ENCODE measurements at places on chromosomes 1 and 21.

- no peak for DNase-seq
Observed at GRCh38 chr1:6512908-6513280, 21.4 kb upstream of the PLEKHG5 start.

GRCh38 chr1:58901008-58901407 is 117.2 kb upstream of the JUN start:
- DNase-seq = no peak

- DNase-seq = peak; percentile 88
Observed at GRCh38 chr1:180533266-180533987, 25.3 kb upstream of the OVAAL start.

GRCh38 chr1:198326915-198327314 is 170.1 kb downstream of the NEK7 start:
- no peak for DNase-seq

- DNase-seq = no peak
Observed at GRCh38 chr1:214326406-214326805, 45.4 kb downstream of the SMYD2 start.

- DNase-seq = no peak
Observed at GRCh38 chr1:147781056-147781471, 20.7 kb upstream of the GJA5 start.

DNA sequence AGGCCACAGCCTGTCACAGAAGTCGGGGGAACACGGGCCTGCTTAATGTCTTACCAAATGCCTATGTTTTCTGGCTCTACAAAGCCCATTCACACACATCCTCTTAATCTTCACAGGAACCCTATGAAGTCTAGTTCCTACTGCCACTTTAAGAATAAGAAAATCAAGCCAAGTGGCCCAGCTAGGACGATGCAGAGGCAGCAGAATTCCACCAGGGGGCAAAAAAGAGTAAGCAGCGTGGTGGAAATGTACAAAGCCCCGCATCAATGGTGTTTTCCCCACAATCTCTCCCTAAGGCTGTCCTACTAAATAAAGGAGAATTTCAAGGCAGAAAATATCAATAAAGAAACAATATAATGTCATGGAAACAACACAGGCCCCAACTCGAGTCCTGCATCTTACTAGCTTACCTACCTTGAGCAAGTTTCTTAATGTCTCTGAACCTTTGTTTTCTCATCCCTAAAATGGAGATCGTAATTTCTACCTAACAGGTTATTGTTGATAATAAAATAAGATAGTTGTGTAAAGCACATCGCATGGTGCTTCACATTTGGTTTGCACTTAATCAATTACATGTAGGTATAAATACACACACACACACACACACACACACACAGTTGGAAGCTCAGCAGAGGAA is 21.4 kb downstream of the SEC16B start:
- DNase-seq = peak; percentile 83

DNA sequence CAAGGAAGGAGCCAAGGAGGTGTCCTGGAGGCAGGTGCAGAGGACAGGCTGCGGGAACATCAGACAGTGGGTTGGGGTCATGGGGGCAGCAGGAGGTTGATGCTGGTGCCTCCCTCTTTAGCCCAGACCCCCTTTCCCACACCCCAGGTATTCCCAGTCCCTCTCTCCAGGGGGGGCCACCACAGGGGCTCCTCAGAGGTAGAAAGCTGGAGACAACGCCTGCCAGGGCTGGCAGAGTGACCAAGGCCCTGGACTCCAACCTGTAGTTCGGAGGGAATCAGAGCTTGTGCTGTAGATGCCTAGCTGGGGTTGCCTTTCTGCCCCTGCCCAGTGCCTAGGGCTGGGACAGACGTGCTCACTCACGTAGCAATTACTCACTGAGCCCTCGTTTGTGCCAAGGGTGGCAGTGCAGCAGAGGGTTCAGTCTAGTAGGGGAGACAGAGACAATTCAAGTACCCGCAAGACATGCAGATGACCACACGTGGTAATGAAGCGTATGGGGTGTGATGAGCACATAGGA is 148.2 kb downstream of the PTPRU start:
- no peak for DNase-seq

- DNase-seq = no peak
Observed at GRCh38 chr1:97190326-97190725, 468.7 kb downstream of the PTBP2 start.

GRCh38 chr1:107318932-107319331 is 178.1 kb downstream of the NTNG1 start:
- no peak for DNase-seq

- DNase-seq = no peak
Observed at GRCh38 chr1:202691816-202692215, 18.4 kb downstream of the SYT2 start.

GRCh38 chr1:206502812-206503211 is 4.5 kb upstream of the RASSF5 start:
- DNase-seq = no peak

DNA sequence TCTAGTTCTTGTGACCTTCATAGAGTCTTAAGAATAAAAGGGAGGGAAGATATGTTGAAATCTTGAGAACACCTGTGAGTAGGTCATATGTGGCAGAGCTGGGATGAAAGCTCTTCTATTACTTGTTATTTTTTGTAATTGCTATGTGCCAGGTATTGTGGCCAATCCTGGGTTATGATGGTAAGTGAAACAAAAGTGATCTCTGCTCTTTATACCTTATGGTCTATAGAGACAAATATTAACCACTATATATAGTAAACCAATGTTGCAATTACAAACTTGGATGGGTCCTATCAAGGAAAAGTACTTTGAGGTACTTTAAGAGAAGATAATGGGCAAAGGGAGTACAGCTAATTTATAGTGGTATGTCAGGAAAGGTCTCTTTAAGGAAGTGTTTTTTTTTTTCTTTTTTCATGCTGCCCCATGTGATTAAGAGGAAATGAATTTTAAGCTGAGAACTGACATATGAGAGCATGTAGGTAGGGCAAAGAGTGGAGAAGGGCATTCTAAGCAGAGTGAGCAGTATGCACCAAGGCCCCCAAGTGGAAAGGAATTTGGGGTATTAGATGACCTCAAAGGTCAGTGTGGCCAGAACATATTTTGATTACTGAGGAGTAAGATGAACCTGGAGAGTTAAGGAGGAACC is 43.3 kb downstream of the POU2F1 start:
- no peak for DNase-seq

DNA sequence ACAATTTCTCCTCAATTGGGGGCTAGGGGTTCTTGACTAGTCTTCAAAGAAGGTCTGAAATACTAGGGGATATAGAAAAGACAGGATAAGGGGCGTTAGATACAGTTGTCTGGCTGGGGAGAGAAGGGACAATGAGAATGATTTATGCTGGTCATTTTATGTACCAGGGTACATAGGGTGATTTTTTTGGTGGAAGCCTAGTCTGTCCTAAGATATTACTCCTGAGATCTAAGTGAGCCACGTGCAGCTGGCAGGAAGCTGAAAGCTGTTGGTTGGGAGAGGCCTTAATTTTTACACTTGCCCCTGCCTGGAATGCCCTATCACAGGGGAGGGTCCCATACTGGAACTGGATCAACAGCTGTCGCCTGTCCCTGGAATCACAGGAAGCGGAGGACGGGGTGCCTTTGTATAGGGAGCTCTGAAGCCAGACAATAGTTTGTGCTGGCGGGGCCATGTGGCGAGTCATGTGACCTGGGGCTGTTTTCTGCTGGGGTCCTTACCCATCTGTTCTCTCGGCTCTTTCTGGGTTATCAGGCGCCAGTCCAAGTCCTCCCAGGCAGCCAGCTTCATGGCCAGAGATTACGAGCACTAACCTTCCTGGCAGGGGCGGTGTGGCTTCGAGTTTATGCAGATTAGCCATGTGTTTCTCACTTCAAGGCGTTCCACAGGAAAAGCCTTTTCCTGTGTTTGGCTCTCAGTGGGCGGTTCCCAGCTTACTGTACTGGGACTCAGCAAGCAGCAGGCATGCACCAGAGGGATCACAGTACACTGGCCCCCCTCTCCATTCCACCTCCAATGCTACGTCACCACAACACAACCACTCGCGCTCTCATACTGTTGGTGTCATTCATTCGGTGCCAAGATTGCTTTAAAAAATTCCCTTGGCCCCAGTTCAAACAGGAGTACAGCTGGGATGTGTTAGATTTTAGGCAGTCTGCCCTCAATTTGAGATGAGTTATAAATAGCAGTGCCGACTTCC is 27.5 kb downstream of the ARID1A start:
- peak; percentile 87 for DNase-seq

DNA sequence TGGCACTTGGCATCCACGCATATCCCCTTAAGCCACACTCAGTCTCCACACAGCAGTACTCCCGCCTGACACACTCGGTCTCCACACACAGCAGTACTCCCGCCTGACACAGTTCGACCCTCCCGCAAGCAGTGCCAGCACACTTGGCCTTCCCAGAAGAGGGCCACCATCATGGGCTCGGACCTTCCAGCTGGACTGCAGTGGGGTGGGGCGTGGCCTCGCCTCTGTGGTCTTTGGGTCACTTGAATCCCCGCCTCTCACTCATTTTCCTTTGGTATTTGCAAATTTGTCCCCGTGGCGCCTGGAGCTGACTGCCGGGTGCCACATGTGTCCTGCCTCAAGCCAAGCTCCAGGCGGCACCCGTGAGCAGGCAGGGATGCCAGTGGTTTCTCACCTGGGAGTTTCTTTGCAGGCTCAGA is 63.7 kb downstream of the FAAP20 start:
- DNase-seq = no peak

GRCh38 chr1:31781756-31782371 is 17.7 kb upstream of the ADGRB2 start:
- peak; percentile 76 for DNase-seq

DNA sequence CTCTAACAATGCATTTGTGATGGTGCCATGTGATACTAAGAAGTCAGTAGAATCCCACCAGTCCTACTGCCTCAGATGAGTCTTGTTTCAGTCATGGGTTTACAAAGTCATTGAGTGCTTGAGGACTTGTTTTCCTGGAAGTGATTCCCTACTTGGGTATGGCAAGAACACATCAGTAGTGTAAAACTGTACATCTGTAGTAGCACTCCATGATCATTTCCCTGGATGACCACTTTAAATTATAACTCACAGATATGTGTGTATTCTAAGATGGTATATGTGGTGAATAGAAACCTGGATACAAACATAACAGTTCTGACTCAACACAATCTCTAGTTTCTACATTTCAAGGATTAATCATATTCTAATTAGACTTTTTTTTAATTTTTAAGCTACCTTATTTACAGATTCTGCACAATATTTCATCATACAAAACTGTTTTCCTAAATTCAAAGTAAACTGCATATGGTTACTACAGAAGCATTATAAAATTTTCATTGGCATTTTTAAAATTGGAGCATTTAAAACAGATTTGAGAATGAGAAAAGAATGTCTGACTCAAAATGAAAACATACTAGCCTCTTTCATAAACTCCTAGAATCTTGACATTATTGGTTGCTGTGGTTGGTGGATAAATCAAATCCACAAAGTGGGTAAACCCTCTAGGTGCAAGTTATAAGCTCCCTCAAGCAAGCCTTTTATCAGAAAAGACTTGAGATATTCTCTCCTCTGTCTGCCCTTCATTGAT is 6.8 kb upstream of the PSMG1 start:
- DNase-seq = no peak

GRCh38 chr1:110718452-110718851 is 43.7 kb upstream of the KCNA3 start:
- no peak for DNase-seq

GRCh38 chr1:2322065-2322571 is 69.2 kb downstream of the MORN1 start:
- DNase-seq = peak; percentile 88
